ENCODE measurements at places on chromosomes 3 and 15.

DNA sequence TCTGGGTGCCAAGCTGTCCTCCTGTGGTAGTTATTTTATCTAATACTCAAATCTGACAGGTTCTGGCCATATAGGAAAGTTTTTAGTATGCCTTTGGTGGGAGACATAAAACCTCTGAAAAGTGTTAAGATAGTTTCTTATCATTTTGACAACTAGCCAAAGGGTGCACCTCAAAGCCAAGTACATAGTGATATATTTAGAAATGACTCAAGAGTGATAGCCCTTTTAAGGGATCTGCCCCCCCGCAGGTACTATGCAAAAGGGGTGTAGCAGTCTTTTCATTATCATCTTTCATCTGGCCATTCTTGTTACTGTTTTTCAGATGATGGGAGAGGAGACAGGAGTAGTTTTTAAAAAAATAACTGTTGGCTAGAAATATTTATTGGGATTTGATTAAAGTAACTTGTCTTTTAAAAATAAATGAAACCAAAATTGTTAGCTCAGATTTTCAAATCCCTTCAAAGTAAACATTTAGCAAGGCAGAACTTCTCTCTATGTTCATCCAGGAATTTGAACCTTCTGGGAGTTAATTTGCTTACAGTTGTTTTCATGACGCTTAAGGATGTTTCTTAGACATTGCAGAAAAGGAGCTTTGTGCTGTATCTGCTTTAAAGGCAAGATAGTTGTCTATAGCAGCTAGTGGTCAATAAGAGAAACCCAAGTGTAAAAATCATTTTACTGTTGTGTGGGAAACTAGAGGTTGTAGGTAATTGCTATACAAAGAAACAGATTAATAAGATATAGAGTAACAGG, 5.1 kb downstream of the PHLDB2 start:
- H3K27me3 ChIP-seq, result peaks cover 3% of the 10 kb centered on the region
- DNase-seq, result no peak
- peak overlapping the region; percentile 49 for H3K27ac ChIP-seq
- H3K4me3 ChIP-seq, result no peak overlapping the region

DNA sequence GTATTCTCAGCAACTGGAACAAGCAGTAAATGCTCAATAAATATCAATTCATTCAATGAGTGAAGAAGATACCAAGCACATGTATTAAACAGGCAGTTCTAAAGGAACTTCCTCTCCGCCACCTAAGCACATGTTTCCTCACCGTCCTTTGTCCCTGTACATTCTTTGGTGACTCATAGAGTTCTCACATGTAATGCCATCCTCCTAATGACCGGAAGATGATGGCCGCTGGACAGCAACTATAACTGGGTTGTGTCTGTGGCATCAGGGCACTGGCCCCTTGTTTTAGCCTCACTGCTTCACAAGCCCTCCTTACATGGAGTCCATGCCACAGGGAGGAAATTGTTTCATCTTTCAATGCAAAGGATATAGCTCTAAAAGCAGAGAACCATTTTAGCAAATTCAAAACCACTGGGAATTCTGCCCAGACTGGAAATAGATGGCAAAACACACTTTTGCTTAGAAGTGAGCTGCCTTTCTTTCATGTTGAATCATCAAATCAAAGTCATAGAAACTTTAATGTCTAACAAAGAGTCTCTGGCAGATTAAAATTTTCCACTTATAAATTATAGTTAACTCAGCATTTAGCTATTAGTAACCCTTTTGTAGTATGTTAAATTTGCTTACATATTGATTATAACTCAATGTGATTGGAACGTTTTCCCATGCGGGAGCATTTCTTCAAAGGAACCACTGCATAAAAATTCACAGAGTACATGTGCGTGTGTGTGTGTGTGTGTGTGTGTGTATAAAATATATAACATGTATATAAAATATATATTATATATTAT, 74.1 kb downstream of the GAP43 start:
- H3K4me1 ChIP-seq, result no peaks in the 10 kb centered on the region
- H3K4me3 ChIP-seq, result no peak overlapping the region
- no peak overlapping the region for H3K27ac ChIP-seq
- H3K27me3 ChIP-seq, result no peaks in the 10 kb centered on the region

GRCh38 chr15:31175484-31175883, 74.0 kb upstream of the TRPM1 start:
- H3K4me3 ChIP-seq, result no peak overlapping the region
- H3K4me1 ChIP-seq, result no peaks in the 10 kb centered on the region
- H3K36me3 ChIP-seq, result no peaks in the 10 kb centered on the region
- no peak for DNase-seq
- no peak overlapping the region for H3K27ac ChIP-seq

DNA sequence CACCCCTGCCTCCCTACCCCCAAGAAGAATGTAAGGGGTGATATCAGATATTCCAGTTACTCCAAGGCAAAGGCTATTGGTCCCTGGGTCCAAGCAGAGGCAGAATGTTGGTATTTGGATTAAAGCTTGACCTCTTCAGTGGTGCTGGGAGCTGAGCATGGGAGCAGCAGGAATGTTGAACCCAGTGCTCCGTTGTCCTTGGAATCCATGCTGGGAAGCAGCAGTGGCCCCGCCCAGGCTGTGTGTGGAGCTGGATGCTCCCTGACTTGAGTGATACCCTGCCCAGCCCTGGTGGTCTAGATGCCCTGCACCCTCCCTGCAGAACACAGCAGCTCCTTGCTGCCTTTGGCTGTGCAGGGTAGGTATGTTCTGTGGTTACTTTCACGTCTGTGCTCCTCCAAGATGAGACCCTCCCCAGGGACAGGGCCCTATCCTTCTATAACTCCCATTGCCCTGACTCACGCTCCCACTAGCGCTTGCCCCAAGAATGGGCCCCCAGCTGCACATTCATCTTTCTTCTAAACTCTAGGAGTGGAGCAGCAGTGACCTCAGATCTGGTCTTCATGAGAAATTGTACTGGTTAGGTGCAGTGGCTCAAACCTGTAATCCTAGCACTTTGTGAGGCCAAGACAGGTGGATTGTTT, 35.1 kb downstream of the UMPS start:
- H3K36me3 ChIP-seq, result peaks cover 14% of the 10 kb centered on the region
- H3K4me1 ChIP-seq, result peaks cover 11% of the 10 kb centered on the region
- no peak overlapping the region for H3K27ac ChIP-seq
- DNase-seq, result no peak
- H3K27me3 ChIP-seq, result no peaks in the 10 kb centered on the region

All from transverse colon (tissue), 4 donors.